Gastroesophageal sphincter (tissue), 4 donors: ENCODE measurements at places on chromosomes 12 and 14. TPM values are rescaled to one million over a fixed set of nuclear protein-coding genes. Genes with fewer than 3 reads are reported as not detected.

DNA sequence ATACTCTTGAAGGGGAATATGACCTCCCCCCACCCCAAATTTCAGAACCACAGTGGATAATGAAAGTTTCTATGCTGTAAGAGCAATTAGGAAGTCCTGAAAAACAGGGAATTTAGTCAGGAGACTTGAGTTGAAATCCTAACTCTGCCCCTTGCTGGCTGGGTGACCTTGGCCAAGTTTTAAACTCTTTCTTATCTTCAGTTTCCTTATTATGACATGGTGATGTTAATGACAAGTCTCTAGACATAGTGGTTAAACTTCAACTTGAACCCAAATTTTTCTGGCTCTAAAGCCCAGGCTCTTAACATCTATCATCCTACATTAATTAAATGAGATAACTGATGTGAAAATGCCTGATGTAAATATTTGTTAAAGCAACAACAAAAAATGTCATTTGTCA, 325.9 kb downstream of the APAF1 start:
- no peak for ATAC-seq

GRCh38 chr14:32720927-32721326, 217.8 kb upstream of the NPAS3 start:
- no peak for ATAC-seq

DNA sequence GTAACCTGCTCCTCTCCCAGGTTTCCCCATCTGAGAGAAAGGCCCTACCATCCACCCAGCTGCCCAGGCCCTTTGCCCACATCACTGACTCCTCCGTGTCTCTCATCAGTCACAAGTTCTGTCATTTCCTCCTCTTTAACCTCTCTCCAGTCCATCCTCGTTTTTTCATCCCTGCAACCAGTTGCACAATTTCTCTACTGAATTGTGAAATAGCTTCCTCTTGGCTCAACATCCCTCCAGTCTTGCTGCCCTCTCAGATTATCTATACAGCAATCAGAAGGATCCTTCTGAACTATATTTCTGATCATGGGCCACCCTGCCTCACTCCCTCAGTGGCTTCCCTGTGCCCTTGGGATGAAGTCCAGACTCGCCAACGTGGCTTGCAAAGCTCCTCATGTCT, 6.8 kb downstream of the FAM161B start:
- peak; percentile 75 for ATAC-seq

- ATAC-seq, result no peak
Measured at GRCh38 chr14:67887478-67887877, 67.9 kb downstream of the RAD51B start.

GRCh38 chr14:103656031-103656755, 27.2 kb downstream of the KLC1 start:
- no peak for ATAC-seq

CLEC7A gene
- total RNA-seq, result 1.9 TPM

DNA sequence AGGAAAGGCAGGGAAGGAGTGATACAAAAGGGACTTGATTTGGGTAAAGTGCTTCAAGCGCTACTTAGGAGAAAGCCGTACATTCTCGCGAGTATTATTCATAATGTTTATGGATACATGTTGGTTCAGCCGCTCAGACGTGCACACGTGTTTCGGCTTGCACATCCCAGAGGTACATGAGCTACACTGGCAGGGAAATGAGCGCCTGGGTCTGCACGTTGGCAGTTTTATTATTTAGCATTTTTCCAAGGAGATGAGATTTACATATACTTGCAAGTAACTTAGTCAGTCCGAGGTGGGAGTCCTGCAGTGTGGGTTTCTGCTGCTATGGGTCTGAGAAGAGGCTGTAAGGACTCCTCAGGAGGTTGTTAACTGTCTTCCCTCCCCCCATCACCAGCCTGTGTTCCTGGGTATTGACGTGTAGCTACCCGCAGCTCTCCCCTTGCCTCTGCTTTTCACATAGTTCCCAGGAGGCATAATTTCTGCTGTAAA, 1.5 kb downstream of the PRKCH start:
- no peak for ATAC-seq

DNA sequence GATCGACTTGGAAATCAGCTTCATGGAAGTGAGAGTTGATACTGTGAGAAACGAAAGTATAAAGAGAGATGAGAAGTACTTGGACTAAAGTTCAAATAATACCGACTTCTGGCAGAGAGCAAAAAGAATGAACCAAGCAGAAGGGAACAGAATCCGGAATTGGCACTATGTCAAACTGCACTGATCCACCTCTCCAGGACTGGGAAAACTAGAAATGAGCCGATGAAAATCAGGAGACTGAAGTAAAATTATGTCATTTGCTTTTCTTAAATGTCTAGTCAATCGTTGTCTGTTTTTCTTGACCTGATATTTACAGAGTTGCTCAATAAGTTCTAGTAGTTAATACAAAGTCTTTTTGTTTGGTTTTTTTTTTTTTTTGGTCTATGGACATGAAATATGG, 163.0 kb upstream of the FOXG1 start:
- no peak for ATAC-seq

GRCh38 chr14:74574090-74574433, 38.0 kb downstream of the LTBP2 start:
- ATAC-seq, result no peak

DNA sequence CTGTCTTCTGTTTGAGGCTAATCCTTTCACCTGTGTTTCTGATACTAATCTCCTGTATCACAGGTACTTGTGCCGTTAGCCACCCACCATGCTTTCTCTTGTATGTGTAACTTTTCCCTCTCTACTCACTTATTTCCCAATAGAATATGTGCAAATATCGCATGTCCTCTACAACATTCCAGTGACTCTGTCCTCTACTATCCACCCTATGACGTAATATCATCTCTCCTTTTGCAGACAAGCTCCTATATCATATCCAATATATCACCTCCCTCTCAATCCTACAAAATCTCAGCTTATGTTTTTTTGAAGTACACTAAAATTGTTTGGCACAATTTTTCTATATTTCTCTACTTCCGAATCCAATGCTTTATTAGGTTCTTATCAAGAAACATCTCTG, 232.6 kb upstream of the LRFN5 start:
- ATAC-seq, result no peak

AMDHD1 gene
- total RNA-seq, result not detected

DNA sequence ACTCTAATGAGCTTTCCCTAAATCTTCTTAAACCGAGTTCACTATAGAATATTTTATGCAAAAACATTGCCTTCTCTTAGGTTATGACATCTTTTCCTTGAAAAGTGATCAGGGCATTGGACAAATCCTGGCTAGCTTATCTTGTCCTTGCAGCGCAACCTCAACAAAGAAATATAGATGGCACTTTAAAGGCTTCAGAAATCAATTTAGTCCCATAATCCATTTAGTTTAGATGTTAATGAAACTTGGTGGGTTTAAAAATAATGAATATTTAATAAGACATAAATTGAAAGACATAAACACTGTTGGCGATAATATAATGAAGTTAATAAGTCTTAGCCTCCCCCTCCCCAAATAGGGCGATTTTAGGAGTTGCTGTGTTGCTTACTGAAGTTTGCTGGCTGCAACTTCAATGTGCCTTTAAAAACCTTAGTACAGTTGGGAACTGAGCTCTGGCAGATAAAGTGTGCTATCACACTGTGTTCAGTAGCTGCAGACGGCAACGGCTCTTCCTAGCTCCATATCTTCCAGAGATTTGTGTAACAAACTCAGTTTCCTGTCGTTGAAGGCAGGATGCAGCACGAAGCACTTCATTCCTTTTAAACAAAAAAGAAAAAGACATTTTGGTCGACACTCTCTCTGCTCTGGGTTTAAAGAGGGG, 19.5 kb downstream of the PLXNC1 start:
- ATAC-seq, result no peak

SIRT4 gene
- 0.67 TPM for total RNA-seq

GRCh38 chr12:17134315-17134714, 528.4 kb upstream of the LMO3 start:
- no peak for ATAC-seq
